ENCODE measurements at places on chromosomes 6 and 20.

GRCh38 chr6:149925253-149925973 lies 2.5 kb upstream of the RAET1G start:
- no peak for DNase-seq

DNA sequence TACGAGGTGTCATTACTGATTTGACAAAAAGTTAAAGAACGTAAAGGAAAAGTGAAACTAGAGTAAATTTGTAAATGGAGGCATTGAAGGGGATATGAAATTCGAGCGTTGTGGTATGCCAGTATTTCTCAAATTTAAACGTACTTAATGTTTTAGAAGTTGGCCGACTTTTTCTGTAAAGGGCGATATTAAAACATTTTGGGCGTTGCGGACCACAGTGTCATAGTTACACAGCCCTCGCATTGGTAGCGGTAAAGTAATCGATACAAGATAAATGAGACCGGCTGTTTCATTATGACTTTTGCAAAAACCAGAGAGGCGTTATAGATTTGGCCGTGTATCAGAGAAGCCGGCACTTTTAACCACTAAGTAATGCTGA lies 39.6 kb downstream of the OR2B2 start:
- no peak for DNase-seq

DNA sequence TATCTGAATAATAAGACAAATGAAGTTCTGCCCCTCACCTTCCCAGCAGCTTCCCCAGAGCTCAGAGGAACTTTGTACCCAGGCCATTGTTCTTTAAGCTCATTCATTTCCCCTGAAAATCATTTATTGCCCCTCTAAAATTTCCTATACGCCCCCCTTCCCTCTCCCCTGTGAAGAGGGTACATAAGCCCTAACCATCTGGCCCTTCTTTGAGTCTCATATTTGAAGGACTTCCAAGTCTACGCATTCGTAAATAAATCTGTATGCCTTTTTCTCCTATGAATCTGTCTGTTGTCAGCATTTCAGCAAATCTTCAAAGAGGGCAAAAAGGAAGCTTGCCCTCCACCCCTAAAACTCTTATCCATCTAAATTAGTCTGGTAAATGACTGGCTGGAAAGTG lies 73.1 kb upstream of the DST start:
- DNase-seq, result no peak

GRCh38 chr20:5848711-5849505 lies 98.7 kb downstream of the SHLD1 start:
- DNase-seq, result no peak

DNA sequence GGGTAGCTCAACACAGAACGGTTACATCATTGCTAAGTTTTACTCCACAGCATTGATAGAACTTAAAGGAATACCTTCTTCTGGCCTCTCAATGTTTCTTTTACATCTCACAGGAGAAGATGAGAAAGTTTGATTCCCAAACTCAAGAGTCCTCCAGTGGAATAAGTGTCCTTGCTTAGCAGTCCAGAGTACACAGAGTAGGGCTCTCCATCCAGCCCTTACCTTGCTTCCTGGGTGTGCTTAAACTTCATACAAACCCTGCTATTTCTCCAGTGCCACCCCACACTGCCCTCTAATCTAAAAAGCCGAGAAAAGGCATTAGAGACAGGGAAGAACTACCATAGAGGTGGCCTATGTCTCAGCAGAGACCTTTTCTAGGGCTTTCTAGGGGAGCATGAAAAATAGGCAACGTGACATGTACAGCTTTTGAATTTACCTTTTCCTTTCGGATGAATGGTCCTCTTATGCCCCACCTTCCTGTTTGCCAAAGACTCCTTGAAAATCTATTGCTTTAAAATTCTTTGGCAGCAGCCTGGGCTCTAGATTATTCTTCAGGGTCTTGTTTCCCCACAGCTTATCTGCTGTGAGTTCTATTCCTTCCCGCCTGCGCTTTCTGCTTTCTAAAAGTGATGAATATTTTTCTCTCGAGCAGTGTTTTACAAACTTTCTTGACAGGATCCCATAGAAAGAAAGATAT lies 12.1 kb downstream of the ADGRF1 start:
- DNase-seq, result no peak

- no peak for DNase-seq
These were observed 3.6 kb downstream of the BTBD3 start for GRCh38 chr20:11921321-11921720.

DNA sequence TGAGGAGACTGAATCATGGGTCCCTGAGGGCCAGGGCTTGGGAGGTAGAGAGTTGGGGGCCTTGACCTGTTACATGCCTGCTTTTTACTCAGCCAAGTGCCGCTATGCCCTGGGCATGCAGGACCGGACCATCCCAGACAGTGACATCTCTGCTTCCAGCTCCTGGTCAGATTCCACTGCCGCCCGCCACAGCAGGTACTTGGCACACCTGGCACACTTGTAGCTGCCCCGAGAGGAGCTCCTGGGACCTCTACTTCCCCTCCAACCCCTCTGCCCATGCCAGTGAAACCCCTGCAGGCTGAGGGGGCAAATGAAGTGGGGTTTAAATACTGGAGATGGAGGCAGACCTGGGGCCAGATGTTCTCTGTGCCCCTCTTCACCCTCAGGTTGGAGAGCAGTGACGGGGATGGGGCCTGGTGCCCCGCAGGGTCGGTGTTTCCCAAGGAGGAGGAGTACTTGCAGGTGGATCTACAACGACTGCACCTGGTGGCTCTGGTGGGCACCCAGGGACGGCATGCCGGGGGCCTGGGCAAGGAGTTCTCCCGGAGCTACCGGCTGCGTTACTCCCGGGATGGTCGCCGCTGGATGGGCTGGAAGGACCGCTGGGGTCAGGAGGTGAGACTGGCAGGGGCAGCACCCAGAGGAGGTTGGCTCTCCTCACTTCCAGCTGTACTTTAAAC lies 4.6 kb downstream of the DDR1 start:
- no peak for DNase-seq

DNA sequence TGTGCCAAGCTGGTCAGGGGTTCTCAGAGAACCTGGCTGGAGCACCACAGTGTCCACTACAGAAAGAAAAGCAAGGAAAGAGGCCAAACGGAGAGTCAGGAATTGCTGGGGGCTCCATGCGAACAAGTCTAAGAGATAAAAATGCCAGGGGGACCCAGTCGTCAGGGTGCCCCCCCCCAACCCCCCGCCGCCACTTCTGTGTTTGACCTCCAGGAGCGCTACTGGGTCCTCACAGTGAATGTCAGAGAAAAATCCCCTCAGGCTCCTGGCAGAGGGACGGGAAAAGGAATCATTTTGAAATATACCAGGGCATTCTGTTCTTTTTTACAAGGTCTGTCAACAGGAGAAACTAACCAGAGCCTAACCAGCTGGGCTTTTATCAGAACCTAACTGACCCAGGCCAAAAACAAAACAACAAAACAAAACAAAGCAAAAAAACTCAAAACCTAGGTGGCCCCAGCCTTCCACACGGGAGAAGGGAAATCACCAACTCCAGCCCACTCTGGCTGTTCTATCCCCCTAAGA lies 17.9 kb upstream of the NELFCD start:
- no peak for DNase-seq

GRCh38 chr6:3654898-3655297 lies 96.6 kb downstream of the PXDC1 start:
- no peak for DNase-seq

DNA sequence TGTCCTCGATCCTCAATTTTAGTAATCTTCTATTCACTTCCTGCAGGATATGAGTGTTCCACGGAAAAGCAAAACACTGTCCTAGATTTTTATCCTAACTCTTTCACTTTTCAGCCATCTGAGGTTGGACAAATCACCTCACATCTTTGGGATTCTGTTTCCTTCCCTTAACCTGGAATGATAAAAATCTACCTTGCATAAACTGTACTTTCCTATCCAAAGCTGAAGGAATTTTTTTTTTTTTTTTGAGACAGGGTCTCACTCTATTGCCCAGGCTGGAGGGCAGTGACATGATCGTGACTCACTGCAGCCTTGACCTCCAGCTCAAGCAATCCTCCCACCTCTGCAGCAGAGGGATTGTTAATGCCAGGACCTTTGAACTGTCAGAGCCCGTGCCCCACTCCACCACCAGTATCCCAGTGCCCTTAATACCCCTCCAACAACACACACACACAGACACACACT lies 20.5 kb downstream of the CAPN11 start:
- no peak for DNase-seq

DNA sequence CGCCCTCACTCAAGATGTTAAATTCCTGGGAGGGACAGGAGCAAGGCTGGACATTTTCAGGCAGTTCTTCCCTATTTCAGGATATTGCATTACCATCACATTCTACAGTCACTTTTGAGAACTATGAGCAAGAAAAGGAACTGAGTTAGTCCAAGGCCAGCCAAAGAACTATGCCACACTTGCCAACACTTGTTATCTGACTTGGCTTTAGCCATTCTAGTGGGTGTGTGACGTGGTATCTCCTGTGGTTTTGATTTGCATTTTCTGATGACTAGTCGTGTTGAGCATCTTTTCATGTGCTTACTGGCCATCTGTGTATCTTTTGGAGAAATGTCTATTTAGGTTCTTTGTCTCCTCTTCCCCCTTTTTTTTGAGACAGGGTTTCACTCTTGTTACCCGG lies 12.0 kb downstream of the XRN2 start:
- no peak for DNase-seq

- no peak for DNase-seq
These were observed 15.1 kb downstream of the SLC22A3 start for GRCh38 chr6:160363016-160363996.

Measured in iPS DF 19.7 (cell line).